Activated CD4-positive, alpha-beta T cell treated with anti-CD3 and anti-CD28 coated beads, Interleukin-2, amount 50 U/mL, for 4 hours (primary cell): ENCODE measurements at places on chromosomes 6 and 20.

- DNase-seq, result no peak
Observed at GRCh38 chr6:53975941-53976615, 135.2 kb upstream of the MLIP start.

- no peak for DNase-seq
Observed at GRCh38 chr6:96613291-96613999, 50.5 kb downstream of the FHL5 start.

DNA sequence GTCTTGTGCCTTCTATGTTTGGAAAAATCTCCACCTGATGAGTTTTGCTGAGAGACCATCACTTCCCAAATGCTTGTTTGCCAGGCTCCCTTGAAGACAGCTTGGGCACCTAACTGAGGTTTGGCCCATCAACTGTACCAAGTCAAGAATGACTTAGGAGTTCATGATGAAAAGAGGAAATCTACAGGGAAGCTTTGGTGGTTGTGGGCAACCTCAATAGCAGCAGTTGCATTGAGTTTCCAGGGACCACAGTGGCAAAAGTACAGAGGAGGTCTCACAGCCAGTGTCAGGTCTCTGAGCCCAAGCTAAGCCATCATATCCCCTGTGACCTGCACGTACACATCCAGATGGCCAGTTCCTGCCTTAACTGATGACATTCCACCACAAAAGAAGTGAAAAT lies 49.7 kb upstream of the PHACTR1 start:
- no peak for DNase-seq

GRCh38 chr20:56843817-56844216 lies 214.7 kb downstream of the TFAP2C start:
- no peak for DNase-seq

DNA sequence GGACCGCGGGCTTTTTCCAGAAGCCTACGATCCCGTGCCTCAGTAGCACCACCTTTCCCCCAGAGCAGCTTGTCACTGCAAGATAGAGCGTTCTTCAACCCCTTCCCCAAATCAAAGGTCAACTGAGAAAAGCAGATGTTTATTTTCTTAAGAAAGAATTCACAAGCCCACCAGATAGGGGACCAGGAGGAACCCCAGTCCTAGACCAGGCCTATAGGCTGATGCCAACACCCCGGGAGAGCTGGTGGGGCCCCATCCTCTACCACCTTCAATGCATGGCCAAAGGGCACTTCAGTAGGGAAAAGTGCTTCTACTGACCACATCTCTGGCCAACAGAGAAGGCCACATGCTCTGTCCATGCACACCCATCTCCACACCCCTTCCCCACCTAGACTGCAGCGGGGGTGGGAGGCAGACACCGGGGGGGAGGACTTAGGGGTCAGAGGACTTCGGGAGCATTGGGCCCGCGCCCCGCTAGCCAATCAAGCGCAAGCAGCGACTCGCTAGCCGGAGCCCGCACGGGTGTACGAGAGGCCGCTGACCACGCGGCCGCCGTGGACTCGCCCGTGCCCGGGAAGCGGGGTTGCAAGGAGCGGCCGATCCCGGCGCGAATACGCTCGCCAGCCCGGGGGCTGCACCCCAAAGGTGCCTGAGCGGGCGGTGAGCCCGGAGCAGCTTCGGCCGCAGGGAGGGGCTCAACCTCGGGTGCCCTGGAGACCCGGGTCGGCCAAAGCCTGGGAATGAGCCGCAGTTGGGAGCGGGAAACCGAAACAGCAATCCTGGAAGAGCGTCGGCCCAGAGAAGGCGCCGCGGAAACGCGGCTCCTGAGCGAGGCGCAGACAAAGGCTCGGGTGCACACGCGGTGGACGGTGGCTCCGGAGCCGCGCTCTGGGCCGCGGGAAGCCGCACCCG lies 2.8 kb downstream of the PDE10A start:
- DNase-seq, result no peak
